ENCODE measurements at places on chromosomes 1 and 21.

DNA sequence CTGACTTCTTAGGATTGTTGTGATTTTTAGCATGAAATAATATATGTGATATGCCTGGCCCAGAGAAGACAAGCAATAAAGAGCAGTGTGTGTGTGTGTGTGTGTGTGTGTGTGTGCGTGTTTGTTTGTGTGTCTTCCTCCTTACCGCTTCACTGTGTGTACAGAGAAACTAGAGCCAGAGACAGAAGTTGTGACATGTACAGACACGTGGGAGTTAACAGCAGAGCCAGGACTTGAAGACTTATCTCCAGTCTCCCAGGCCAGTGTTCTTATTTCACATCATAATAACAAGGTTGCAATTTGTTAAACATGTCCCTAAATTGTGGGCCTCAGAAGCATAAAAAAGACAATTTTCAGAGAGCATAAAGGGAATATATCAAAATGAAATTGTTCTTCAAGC lies 192.0 kb upstream of the JUN start:
- DNase-seq: no peak

DNA sequence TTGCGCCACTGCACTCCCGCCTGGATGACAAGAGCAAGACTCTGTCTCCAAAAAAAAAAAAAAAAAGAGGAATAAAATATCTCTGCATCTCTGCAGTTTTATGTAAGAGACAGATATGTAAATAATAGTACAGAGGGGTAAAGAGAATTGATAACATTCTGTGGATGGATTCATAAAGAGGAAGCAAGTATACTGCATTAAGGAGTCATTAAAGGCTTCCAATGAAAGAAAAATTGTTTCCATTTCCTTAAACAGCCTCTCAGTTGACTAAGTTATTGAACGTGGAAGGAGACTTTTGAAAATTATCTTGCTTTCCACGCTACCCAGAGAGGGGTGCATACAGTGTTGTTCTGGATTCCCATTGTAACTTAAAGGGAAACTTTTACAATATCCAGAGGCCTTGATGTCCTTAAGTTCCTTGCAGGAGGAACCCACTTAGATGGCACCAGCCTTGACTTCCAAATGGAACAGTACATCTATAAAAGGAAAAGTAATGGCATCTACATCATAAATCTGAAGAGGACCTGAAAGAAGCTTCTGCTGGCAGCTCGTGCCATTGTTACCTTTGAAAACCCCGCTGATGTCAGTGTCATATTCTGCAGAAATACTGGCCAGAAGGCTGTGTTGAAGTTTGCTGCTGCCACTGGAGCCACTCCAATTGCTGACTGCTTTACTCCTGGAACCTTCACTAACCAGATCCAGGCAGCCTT lies 13.8 kb downstream of the CEP350 start:
- no peak for DNase-seq

- peak; percentile 94 for DNase-seq
These were observed 509.6 kb upstream of the USP24 start for GRCh38 chr1:55724551-55725325.

DNA sequence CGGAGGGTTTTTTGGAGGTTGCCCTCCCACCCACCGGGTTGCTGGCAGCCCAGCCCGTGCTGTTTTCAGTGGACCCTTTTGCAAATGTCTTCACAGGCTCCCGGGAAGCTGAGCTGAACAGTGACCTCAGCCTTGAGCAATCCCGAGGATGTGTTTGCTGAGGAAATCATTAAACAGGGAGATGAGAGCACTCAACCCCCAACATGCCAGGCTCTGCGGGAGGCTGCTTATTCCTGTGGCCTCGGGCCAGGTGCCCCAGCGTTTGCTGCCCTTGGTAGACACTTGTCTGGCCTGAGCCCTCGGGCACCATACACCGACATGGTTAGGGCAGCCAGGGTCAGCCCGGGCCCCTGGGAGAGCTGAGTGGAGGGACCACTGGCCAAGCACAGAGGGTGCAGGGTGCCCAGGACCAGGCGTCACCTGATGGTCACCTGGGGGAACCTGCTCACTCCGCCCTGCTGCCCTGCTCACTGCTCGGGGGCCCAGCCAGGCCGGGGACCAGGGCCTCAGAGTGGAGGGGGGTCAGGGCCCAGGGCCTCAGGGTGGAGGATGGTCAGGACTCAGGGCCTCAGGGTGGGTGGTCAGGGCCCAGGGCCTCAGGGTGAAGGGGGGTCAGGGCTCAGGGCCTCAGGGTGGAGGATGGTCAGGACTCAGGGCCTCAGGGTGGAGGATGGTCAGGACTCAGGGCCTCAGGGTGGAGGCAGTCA lies 42.5 kb upstream of the POFUT2 start:
- DNase-seq: peak; percentile 88

- DNase-seq: no peak
These were observed 73.8 kb downstream of the ZNF326 start for GRCh38 chr1:90068611-90069280.

- DNase-seq: no peak
These were observed 20.4 kb downstream of the CENPF start for GRCh38 chr1:214623430-214623829.

GRCh38 chr1:27233667-27234048 lies 774 bp upstream of the WDTC1 start:
- no peak for DNase-seq

DNA sequence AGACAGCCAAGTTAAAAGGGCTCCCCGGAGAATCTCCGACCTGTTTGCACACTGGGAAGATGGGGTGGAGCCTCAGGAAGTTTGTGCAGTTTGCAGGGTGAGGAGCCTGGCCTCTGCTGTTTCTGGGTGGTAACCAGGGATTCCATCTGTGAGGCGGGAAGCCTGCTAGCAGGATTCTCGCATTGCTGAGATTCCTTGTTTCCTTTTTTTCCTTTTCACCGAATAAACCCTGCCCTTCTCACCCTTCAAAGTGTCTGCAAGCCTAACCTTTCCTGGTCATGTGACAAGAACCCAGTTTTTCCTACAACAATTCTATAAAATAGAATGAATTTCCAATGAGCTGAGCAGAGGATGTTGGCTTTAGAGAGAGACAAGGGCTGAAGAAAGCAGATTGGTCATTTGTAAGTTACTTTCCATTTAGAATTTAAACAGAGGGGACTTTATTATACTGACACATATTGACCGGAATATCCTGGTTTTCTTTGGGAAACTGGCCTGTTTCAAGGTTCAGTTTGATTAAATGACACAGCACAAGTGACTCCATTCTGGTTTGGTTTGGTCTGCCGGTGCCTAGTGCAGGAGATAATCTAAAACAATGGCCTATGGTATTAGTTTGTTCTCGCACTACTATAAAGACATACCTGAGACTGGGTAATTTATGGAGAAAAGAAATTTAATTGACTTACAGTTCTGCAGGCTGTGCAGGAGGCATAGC lies 48.7 kb upstream of the DNAH14 start:
- peak; percentile 30 for DNase-seq

DNA sequence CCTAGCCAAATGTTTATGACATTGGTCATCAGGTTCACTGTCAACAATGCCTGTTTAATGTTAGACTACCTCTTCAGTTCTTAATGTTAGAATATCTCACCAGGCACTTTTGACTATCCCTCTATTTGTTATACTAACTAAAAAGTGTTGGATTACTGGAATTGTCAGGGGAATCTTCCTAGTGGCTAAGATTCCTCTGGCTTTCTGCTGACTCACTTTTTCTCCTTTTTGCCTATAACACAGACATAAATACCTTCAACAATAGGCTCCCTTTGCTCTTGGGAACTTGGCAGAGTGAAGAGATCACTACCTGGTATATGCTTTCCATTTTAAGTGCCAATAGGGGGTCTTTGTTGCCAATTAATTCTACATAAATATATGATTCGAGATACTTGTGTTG lies 68.5 kb downstream of the TMEM200B start:
- peak; percentile 12 for DNase-seq

- DNase-seq: no peak
These were observed 49.9 kb downstream of the WNT9A start for GRCh38 chr1:227897704-227898438.

GRCh38 chr1:36570006-36570405 lies 87.3 kb upstream of the CSF3R start:
- DNase-seq: no peak

DNA sequence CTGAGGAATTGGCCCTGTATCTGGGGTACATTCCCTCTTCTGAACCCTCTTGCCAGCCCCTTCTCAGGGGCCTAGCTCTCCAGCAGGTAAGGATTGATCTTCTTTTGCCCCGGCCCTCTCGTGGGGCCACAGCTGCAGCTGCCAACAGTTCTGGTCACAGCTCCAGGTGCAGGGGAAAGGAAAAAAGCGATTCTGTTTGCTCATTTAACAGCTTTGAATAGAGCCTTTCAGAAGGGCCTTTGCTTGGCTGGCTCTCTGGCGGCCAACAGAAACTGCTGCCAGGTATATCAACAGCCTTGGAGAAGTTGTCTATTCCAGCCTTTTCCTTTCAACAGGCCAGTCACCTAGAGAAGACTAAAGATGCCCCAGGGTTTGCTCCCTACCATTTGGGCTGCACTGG lies 16.1 kb upstream of the FMOD start:
- no peak for DNase-seq
